ENCODE measurements at places on chromosomes 12 and 14. TPM values are rescaled to one million over a fixed set of nuclear protein-coding genes. Genes with fewer than 3 reads are reported as not detected.

AQP2 gene
- not detected for total RNA-seq

GRCh38 chr12:42364692-42365091 is 38.7 kb downstream of the PPHLN1 start:
- DNase-seq: no peak

DNA sequence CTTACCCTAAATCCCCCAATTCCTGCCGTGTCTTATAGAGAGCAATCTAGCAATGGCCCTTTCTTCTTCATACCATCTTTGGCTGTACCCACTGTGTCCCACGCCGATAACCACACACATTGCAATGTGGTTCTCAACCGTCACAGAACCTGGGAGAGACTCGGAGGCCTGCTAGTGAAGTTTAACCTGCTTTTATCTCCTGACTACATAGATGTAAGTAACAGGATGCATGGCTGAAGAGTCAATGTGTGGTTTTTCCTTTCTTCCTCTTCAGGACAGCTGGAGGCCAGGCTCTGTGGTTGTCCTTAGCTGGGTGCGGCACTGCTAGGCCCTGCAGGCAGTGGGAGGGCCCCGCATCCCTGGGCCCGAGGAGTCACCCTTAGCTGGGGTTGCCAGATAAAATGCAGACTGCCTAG is 51.3 kb downstream of the ZNF664 start:
- no peak for DNase-seq

RNASE3 gene
- not detected for total RNA-seq

FOXA1 gene
- total RNA-seq: 0.35 TPM

GRCh38 chr14:53710615-53711014 is 246.0 kb downstream of the BMP4 start:
- no peak for DNase-seq

PRR4 gene
- total RNA-seq: 0.32 TPM

- no peak for DNase-seq
Measured at GRCh38 chr12:101696251-101697196, 916 bp upstream of the CHPT1 start.

DNA sequence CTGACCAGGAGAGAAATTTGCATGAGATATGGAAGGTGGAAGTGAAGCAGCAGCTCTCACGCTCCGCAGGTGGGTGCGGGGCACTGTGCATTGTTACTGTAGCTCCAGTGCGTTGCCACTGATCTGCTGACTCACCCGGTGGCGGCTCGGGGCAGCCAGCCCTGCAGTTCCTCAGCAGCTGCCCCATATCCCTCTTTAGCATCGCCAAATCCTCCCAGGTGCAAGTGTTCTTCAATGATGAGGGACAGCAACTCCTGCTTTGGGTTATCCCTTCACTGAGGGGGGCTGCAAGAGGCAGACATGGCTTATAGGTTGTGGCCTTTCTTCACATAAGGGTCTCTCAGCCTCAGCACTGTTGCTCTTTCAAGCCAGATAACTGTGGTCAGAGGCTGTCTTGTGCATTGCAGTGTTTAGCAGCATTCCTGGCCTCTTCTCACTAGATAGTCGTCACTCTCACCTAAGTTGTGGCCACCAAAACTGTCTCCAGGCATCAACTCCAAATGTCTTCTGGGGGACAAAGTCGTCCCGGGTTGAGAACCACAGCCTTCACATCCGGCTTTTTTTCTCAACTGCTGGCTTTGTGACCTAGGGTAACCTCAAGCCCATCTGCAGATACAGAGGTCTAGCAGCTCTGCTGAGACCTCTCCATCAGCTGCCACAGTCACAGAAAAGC is 180.8 kb downstream of the EFCAB11 start:
- peak; percentile 54 for DNase-seq

- no peak for DNase-seq
Measured at GRCh38 chr12:83763425-83763824, 1076.7 kb downstream of the TMTC2 start.

DNA sequence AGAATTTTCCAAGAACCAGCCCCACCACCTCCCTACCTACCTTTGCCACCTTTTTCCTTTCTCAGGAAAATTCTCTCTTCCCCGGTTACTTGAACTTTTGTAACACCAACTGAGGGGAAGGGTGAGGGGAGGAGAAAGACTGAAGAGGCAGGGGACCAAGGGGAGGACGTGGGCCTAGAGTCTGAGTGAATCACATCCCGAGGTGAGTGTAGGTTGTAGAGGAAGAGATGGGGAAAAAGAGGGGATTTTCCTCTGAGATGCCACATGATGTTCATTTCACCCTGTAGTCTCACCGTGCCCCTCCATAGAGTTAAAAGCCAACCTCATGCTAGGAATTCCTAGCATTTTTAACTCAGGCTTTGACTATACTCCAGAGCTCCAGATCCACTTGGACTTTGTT is 311.8 kb downstream of the RPAP3 start:
- DNase-seq: peak; percentile 30

DNA sequence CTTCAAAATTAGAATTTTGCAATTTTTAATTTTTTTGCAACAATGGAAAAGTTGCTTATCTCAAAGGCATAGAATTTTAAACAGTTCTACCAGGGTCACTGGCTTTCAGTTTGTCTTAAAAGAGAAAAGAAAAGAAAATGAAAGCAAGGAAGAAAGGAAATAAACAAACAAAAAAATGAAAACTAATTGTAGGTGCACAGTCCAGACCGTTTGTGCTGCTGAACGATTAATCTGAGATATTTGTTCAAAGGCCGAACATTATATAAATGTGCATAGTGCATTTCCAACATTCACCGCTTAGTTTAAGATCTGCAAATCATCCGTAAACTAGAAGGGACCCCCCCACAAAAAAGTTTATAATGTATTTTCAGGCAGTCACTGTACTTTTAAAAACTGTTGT is 5.5 kb upstream of the OTX2 start:
- no peak for DNase-seq

CCDC197 gene
- total RNA-seq: not detected

LHX5 gene
- total RNA-seq: not detected

GRCh38 chr12:120404271-120404670 is 33.6 kb upstream of the COX6A1 start:
- no peak for DNase-seq

IPO8 gene
- 52.7 TPM for total RNA-seq

DNA sequence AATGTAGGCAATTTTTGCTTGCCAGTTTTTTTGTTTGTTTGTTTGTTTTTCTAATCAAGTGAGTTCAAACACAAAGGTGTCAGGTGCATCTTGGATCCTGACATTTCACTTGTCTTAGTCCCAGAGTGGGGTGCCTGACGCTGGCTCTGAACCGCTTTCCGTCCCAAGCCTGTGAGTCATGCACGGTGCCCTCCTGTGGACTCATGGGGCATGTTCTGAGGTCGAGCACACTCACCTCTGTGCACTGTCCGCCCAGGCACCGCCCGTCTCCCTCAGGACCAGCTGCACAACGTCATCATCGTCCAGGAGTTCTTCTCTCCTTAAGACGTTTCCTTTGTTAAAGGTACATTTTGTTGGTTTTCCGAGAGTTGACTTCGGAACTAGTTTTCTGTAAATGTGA is 98.2 kb downstream of the GLT1D1 start:
- no peak for DNase-seq

GRCh38 chr12:128916425-128916824 is 63.1 kb downstream of the GLT1D1 start:
- no peak for DNase-seq

- no peak for DNase-seq
Measured at GRCh38 chr12:109466305-109466704, 10.8 kb downstream of the KCTD10 start.

GRCh38 chr14:44505588-44505987 is 1.5 kb downstream of the FSCB start:
- DNase-seq: no peak

HOXC11 gene
- not detected for total RNA-seq

DNA sequence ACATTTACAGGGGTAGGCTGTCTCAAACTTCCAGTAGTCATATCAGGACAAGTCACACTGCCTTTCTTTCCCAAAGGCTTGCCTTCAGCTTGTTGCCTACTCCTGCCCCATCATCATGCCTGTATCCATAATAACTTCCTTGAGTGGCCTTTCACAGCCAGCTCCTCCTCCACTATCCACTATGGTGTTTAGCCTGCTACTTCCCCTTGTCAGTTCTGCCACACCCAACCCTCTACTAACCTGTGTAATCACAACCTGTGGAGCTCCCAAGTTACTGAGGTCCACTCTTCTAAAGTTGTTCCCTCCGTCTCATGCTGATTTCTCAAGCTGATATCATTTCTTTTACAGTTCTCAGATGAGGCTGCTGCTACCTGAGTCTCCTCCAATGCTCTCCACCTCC is 159.9 kb downstream of the BMP4 start:
- DNase-seq: no peak

DNA sequence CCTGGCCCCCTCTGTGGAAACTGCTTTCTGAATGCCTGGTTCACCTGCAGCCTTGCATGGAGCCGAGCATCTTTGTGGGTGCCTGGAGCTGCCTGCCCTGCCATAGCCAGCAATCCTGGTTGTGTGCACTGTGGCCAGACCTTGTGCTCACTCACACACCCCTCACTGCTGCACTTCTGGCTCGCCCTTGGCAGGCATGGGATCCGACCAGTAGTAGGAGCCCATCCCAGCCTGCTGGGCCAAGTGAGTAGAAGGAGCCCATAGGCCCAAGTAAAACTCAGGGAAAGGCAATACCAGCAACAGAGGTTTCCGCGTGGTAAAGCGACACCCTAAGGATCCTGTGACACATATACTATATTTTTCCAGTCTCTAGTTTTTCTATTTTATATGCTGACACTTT is 270.0 kb upstream of the NAV3 start:
- DNase-seq: no peak

GRCh38 chr12:49195736-49196135 is 6.9 kb upstream of the TUBA1A start:
- DNase-seq: no peak

- DNase-seq: no peak
Measured at GRCh38 chr14:90547250-90547649, 150.4 kb downstream of the CALM1 start.

- no peak for DNase-seq
Measured at GRCh38 chr12:2895511-2895910, 4.8 kb downstream of the TULP3 start.

DNA sequence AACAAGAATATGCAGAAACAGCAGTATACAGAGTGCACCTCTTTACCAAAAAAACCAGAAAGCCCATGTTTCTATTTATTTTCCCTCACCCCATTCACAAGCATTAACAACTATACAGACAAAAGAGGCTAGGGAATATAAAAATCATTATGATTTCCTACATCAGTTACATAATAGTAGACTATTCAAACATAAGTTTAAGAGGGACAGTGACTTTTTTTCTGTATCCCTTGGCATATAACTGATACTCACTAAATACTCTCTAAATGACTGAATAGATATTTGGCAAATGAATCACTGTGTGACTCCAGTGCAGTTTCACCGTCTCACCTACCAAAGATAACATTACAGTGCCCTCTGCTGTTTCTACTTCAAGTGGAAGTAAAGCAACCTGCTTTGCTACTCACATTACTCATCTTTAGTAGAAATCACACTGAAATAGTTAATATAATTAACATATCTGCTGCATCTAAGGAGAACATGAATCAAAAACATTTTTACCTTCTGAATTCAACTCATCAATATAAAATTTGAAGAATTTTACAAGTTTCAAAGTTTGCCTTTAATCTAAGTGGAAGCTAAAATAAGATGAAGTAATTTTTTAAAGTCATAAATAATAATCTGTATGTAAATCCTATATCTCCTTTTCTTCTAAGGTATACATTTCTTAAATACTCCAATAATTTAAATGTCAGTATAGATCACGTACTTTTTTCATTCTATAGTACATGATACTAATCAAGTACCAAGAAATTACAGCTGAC is 103.8 kb downstream of the OSBPL8 start:
- no peak for DNase-seq

GRCh38 chr14:72589652-72590051 is 304.2 kb downstream of the DPF3 start:
- no peak for DNase-seq

TBK1 gene
- 15.1 TPM for total RNA-seq
